ENCODE measurements at places on chromosomes 16 and 17.
A peak's percentile ranks its signal among the peaks of the same experiment; 100 is the strongest.

GRCh38 chr16:9862327-9862726, 319.9 kb downstream of the GRIN2A start:
- no peaks in the 10 kb centered on the region for H3K27me3 ChIP-seq
- DNase-seq: no peak
- no peak overlapping the region for H3K27ac ChIP-seq
- no peaks in the 10 kb centered on the region for H3K36me3 ChIP-seq

DNA sequence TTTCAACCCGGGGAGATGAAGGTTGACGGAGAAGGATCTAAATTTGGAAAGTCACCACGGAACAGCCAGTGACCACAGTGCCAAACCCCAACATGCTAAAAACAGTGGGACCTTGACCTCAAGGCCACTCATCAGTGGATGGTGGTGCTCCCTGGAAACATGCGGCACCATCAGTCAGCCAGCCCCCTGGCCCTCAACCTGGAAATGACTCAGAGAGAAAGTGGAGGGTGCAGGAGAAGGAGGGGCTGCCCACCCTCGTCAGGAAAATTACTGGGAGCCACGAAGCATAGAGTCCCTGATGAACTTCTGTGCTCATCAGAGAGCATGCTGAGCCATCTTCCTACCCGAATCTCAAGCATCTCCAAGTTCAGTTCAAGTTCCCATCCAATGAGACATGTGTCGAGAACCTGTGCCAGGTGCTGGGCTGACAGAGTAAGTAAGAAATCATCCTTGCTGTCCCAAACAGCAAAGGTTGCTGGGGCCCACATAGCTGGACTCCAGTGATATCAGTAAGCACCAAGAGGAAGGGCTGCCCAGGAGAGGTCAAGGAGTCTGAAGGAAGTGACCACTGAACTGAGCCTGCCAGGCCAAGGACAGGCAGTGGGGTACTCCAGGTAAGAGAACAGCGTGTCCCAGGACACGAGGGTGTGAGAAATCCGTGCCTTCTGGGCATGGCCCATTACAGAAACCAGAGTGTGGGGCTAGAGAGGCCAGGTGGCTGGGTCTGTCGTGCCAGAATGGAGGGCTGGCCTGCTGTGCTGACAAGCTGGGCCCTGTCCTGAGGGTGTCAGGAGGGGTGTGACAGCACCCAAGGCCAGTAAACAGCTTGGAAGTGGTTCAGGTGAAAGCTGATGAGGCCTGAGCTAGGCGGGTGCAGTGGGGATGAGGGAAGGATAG, 5.2 kb downstream of the PECAM1 start:
- no peaks in the 10 kb centered on the region for H3K4me1 ChIP-seq
- peak overlapping the region; percentile 66 for H3K27ac ChIP-seq
- H3K27me3 ChIP-seq: no peaks in the 10 kb centered on the region
- H3K4me3 ChIP-seq: no peak overlapping the region
- H3K36me3 ChIP-seq: no peaks in the 10 kb centered on the region

GRCh38 chr16:84397090-84397489, 28.8 kb downstream of the ATP2C2 start:
- no peak for DNase-seq
- no peaks in the 10 kb centered on the region for H3K36me3 ChIP-seq
- no peak overlapping the region for H3K4me3 ChIP-seq
- H3K27me3 ChIP-seq: no peaks in the 10 kb centered on the region
- H3K27ac ChIP-seq: no peak overlapping the region

DNA sequence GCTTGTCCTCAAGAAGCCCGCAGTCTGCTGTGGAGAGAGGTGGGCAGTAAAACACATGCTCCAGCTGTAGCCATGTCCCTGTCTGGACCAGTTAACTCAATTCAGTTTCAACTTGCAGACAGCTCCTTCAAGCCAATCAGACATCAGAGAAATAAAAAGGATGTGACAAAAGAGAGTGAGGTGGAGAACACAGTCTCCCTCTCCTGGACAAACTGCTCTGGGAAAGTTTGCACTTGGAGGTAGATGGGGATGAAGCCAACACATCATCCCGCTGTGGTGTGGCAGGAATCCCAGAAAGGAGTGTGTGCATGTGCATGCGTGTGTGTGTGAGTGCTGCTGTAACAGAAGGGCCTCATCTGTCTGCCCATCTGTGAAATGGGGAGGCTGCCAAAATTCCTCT, 358.6 kb upstream of the ASIC2 start:
- H3K27ac ChIP-seq: no peak overlapping the region
- no peaks in the 10 kb centered on the region for H3K27me3 ChIP-seq
- H3K36me3 ChIP-seq: no peaks in the 10 kb centered on the region

DNA sequence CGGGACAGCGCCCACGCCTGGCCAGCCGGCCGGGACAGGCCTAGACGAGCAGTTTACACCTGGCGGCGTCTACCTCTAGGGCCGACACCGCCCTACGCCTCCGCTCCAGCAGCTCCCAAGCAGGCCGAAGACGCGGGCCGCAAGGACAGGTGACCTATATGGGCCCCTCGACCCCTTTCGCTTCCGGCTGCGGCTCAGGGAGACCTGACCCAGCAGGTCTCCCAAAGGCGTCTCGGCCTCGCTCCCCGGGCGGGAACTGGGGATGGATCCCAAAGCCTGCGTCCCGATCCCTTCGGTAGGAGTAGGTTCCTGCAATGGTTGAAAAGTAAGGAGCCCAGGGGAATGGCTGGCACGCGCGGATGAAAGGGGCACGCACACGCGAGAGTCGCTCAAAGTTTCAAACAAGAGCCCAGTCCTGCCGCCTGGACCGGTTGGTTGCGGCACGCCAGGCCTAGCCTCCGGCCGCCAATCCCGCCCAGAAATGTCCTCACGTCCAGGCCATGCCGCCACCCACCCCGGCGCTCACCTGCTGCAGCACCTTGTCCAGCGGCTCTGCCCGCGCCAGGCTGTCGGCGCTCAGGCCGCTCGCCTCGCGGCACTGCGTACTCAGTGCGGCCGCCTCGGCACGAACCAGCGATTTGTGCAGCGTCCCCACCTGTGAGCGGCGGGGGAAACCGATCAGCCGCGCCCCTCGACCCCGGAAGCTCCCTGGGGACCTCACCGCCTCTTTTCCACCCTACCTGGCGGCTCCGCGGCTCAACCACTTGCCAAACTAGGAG, 630 bp downstream of the ESRP2 start:
- DNase-seq: no peak
- peaks cover 48% of the 10 kb centered on the region for H3K4me1 ChIP-seq
- no peaks in the 10 kb centered on the region for H3K36me3 ChIP-seq

DNA sequence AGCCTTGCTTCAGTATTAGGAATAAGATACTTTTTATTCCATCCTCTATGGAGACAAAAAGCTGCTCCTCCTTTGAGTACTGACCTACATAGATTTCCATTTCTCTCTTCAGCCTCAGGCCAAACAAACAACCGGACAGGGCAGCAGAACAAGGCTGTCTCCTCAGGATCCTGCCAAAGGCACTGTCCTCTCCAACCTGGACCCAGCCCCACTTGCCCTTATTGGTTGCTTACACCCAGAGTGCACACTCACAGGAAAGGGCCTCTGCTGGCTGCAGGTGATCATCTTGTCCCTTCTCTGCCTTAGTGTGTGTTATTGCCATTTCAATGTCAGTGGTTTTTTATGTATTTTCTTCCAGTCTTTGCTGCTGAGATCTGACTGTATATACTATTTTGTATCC, 26.6 kb downstream of the LIG3 start:
- H3K36me3 ChIP-seq: no peaks in the 10 kb centered on the region
- no peaks in the 10 kb centered on the region for H3K4me1 ChIP-seq
- H3K27ac ChIP-seq: no peak overlapping the region
- H3K27me3 ChIP-seq: no peaks in the 10 kb centered on the region

DNA sequence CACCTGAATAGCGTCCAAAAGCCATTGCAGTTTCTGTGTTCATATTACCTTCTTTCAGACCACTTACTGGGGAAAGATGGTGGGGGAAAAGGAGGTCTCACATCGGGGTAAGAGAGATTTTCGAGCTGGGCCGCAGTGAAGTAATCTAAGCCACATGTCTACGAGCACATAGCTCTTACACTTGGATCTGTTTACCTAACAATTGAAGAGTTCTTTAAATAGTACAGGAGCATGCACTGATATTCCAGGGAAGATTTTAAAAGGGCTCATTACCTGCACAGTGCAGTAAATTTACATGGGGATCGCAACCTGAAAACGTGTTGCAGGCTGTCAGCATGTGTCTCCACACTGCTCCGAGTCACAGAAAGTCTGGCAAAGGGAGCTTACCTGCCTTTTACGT, 12.6 kb downstream of the MAF start:
- H3K4me1 ChIP-seq: peaks cover 31% of the 10 kb centered on the region
- no peaks in the 10 kb centered on the region for H3K36me3 ChIP-seq
- peak overlapping the region; percentile 95 for H3K27ac ChIP-seq
- DNase-seq: no peak
- no peaks in the 10 kb centered on the region for H3K27me3 ChIP-seq

- no peak overlapping the region for H3K27ac ChIP-seq
- peaks cover 16% of the 10 kb centered on the region for H3K4me1 ChIP-seq
- H3K4me3 ChIP-seq: no peak overlapping the region
- no peaks in the 10 kb centered on the region for H3K27me3 ChIP-seq
- H3K36me3 ChIP-seq: no peaks in the 10 kb centered on the region
These were observed 29.7 kb downstream of the GSE1 start for GRCh38 chr16:85642762-85643358.

DNA sequence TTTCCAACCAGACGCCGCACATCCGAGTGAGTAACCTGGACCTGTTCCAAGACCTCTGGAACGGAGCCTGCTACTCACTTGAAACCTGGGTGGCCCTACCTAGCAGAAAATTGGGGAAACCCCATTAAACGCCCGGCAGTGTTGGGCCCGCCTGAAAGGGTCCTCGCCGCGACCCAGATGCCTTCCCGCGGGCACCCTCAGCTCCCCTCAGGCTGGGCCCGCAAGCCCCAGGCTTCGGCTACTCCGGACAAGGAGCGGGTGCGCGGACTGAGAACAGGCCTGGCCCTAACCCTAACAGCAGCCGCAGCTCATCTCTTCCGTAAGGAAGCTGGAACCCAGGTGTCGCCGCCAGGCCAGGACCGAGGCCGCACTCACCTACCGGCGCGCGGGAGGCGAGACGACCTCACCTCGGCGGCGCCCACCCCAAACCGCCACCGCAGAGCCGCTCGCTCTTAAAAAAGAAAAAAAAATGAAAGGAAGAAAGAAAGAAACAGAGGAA, 344 bp downstream of the PSME3IP1 start:
- peak overlapping the region; percentile 63 for H3K4me3 ChIP-seq
- H3K27me3 ChIP-seq: no peaks in the 10 kb centered on the region
- peak; percentile 64 for DNase-seq

DNA sequence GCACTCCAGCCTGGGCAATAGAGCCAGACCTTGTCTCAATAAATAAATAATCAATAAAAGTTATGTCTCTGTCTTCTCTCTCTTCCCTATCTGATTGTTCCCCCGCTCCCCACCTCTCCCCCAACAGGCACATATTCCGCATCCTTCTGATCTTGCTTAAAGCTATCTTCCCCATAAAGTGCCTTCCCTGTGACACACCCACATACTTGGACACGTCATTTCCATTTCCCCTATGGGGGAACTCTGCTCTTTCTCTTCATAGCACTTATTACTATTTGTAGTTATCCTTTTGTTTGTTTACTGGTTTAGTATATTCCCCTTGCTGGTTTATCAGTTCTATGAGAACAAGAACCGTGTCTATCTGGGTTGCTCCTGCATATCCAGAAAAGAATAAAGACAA, 14.9 kb downstream of the MYO1D start:
- no peak overlapping the region for H3K27ac ChIP-seq
- no peak overlapping the region for H3K4me3 ChIP-seq
- H3K36me3 ChIP-seq: no peaks in the 10 kb centered on the region

GRCh38 chr17:40355123-40355803, 9.3 kb downstream of the GJD3 start:
- no peak overlapping the region for H3K27ac ChIP-seq
- peak; percentile 85 for DNase-seq
- H3K4me1 ChIP-seq: peaks cover 80% of the 10 kb centered on the region
- peaks cover 51% of the 10 kb centered on the region for H3K36me3 ChIP-seq
- H3K4me3 ChIP-seq: no peak overlapping the region

DNA sequence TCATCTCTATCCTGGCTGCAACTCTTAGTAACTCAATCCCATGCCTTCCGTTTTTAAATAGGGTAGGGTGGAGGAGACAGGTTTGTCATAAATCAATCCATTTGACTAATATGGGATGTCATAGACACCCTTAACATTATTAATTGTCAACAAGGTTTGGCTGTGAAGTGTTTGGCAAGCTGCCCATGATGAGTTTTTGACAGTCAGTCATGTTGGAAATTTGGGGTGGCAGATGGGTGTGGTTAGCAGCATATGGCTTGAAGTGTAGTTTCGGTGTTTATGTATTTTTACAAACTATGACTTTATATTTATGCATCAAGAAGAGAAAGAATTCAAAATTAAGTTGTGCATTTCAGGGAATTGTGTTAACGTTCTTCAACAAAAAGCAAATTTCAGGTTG, 221.8 kb upstream of the CDH5 start:
- no peaks in the 10 kb centered on the region for H3K4me1 ChIP-seq
- no peak overlapping the region for H3K27ac ChIP-seq
- DNase-seq: no peak
- no peaks in the 10 kb centered on the region for H3K27me3 ChIP-seq
- no peak overlapping the region for H3K4me3 ChIP-seq
- no peaks in the 10 kb centered on the region for H3K36me3 ChIP-seq

DNA sequence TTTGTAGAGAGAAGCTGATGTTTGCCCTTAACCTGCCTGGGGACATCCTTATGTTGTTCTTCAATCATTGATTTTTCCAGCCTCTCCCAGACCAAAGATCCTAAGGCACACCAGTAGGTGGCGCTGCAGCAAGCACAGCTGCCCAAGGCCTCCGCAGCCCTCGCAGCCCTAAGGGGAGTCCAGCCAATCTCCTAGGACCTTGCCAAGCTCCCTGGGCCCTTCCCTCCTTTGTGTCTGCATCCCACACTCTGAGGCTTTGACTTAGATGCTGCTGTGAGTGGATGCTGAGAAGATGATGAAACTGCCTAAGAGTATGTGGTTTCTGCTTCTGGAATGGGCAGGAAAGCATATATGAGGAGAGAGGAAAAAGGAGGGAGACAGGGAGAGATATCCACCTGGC, 47.1 kb downstream of the SPACA3 start:
- no peak overlapping the region for H3K4me3 ChIP-seq
- H3K36me3 ChIP-seq: no peaks in the 10 kb centered on the region
- no peak for DNase-seq
- H3K4me1 ChIP-seq: no peaks in the 10 kb centered on the region

GRCh38 chr16:31427441-31428278, 500 bp downstream of the COX6A2 start:
- H3K36me3 ChIP-seq: no peaks in the 10 kb centered on the region
- H3K27ac ChIP-seq: no peak overlapping the region
- H3K4me1 ChIP-seq: peaks cover 4% of the 10 kb centered on the region
- no peaks in the 10 kb centered on the region for H3K27me3 ChIP-seq
- DNase-seq: no peak

- DNase-seq: no peak
- no peaks in the 10 kb centered on the region for H3K27me3 ChIP-seq
- no peaks in the 10 kb centered on the region for H3K36me3 ChIP-seq
- no peak overlapping the region for H3K27ac ChIP-seq
These were observed 21.7 kb upstream of the UBTF start for GRCh38 chr17:44241106-44241624.

GRCh38 chr16:31274831-31275816, 15.3 kb downstream of the ITGAM start:
- H3K4me3 ChIP-seq: no peak overlapping the region
- no peaks in the 10 kb centered on the region for H3K4me1 ChIP-seq
- H3K27ac ChIP-seq: no peak overlapping the region
- no peaks in the 10 kb centered on the region for H3K27me3 ChIP-seq
- no peaks in the 10 kb centered on the region for H3K36me3 ChIP-seq
